RPMI8226 (cell line): ENCODE measurements at places on chromosomes 6 and 20.

GRCh38 chr6:98601716-98602115 lies 232.7 kb upstream of the POU3F2 start:
- DNase-seq: no peak

- DNase-seq: no peak
These were observed 63.4 kb upstream of the MAP3K7 start for GRCh38 chr6:90650041-90650940.

DNA sequence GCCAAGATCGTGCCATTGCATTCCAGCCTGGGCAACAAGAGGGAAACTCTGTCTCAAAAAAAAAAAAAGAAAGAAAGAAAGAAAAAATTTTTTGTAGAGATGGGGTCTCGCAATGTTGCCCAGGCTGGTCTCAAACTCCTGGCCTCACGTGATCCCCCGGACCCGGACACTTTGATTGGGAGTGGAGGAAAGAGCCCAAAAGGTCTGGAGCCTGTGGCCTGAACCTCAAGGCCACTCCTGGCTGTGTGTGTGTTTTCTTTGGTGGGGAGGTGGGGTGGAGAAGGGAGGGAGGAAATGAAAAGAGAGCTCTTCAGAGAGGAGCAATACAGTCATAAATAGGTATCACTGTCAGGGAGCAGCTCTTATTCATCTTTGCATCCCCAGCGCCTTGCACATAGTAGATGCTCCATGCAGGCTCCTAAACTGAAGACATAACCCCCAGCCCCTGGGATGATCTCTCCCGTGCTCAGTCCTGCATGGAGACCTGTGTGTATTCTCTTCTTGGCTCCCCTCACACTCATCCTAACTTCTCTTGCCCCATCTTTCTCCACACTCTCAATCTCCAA lies 75.7 kb downstream of the FGD2 start:
- no peak for DNase-seq

GRCh38 chr6:158405933-158406332 lies 93.7 kb downstream of the TULP4 start:
- DNase-seq: peak; percentile 5

- DNase-seq: no peak
These were observed 21.1 kb upstream of the GMPR start for GRCh38 chr6:16217156-16217721.
